Nephron progenitor cell (in vitro differentiated cells): ENCODE measurements at places on chromosomes 2 and 18.

DNA sequence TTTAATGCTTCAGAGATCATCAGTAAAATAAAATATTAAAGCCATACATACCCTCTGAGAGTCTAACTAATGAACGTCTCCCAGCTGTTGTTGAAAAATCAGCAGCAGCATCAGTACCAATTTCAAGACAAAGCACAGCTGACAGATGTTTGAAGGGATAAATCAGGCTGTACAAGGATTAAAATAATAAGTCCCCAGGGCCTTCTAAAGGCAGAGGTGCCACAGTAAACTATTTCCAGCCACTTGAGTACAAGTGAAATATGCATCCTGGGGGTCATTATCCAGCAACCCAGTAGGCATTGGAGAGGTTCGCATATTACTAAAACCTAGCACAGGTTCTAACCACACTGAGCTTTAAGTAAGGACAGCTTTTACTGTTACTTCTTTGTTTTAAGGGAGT is 76.9 kb downstream of the NXPH2 start:
- DNase-seq = no peak

- no peak for DNase-seq
These were observed 99.8 kb upstream of the ZNF397 start for GRCh38 chr18:35141077-35141476.

DNA sequence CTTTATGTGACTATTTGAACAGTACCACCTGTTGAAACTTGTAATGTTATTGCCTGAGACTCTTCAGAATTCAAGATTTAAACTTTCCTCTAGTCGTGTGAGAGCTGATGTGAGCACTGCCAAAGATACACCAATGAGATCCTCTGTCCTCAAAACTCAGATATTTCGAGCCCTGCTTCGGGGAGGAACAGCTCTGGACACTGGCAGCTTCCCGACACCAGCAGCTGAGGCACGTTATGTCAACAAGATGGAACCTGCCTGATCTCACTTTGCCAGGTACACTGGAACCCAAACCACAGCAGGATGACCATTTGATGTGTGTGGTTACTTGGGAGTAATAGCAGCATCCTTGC is 319.9 kb upstream of the RBMS1 start:
- DNase-seq = no peak

DNA sequence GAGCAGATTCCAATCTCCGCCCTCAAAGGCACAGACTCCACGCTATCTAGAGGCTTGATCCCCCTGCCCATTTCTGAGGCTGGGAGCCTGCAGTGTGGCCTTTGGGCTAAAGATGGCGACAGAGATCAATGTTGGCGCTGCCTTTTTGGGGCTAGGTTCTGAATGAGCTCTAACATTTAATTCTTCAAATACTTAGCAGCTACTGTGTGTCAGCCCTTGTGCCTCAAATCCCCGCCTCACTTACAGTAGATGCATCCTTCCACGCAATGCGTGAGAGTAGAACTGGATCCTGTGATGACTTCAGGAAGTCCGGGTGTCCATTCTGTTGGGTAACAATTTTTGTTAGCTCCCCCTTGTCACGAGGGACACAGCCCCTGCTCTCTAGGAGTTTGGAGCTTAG is 12.4 kb downstream of the IL1F10 start:
- peak; percentile 70 for DNase-seq

DNA sequence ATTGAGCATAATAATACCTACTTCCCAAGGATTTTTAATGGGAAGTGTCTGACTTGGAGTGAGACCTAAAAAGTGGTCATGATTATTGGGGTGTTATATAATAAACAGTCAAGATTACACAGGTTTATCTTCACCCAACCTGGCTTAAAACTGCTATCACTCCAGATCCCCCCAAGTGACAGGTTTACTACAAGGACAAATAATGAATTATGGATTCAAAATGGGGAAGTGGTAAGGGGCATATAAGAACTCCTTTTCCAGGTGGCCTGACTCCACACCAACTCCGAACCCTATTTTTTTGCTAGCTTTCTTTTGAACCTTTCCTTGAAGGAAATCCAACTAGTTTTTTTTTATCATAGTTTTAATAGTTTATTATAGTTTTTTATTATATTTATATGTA is 663.0 kb upstream of the FANCL start:
- DNase-seq = no peak

GRCh38 chr2:24730481-24730880 is 62.7 kb downstream of the PTRHD1 start:
- DNase-seq = no peak

- no peak for DNase-seq
These were observed 153.7 kb downstream of the CAMKMT start for GRCh38 chr2:44515416-44515815.

DNA sequence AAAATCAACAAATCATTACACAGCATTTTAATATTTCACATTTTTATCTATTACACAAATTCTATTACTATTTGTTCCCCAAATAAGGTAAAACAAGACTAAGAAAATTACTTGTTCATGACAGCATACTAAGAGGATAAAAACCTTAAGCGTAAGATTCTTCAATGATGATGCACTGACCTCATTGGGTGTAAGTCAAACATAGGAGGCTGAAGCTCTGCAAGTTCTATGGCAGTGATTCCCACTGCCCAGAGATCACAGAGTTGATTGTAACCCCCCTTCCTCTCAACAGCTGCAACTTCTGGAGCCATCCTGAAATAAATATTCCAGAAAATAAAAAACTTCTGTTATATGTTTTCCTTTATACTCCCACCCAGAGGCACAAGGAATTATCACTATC is 82.2 kb upstream of the CDKL4 start:
- DNase-seq = no peak

DNA sequence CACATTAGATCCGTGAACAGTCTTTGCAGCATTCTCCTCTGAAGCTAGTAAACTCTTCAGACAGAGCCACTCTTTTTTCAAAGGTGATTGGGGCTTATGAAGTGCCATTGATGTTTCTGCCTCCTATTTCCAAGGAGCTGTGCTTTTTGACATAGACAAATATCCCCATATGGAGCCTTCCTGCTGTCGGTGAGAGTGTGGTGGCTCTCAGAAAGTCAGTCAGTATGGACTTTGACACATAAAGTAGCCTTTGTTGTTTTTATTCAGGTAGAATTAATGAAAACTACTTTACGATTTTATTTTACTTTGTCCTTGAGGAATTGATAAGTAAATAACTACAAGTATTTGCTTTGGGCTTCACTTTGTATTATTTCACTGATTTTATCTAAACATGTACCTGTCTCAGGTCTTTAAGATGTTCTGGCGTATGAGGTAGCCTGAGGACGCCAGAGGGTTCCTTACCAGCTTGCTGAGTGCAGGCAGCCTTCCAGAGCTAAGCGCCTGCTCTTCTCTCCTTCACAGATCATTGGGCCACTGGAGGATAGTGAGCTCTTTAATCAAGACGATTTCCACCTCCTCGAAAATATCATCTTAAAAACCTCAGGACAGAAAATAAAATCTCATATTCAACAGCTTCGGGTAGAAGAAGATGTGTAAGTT is 69.7 kb downstream of the UGGT1 start:
- DNase-seq = no peak

- no peak for DNase-seq
These were observed 531.5 kb downstream of the STK39 start for GRCh38 chr2:167715932-167716331.

- DNase-seq = no peak
These were observed 17.3 kb upstream of the PSD4 start for GRCh38 chr2:113156278-113157117.

- no peak for DNase-seq
These were observed 81.6 kb downstream of the FBXO15 start for GRCh38 chr18:74066018-74066417.

GRCh38 chr18:9436206-9436929 is 38.9 kb upstream of the RALBP1 start:
- DNase-seq = no peak

- DNase-seq = no peak
These were observed 32.1 kb upstream of the DYNAP start for GRCh38 chr18:54558609-54559585.

GRCh38 chr2:23683001-23683400 is 243.9 kb downstream of the ATAD2B start:
- no peak for DNase-seq

DNA sequence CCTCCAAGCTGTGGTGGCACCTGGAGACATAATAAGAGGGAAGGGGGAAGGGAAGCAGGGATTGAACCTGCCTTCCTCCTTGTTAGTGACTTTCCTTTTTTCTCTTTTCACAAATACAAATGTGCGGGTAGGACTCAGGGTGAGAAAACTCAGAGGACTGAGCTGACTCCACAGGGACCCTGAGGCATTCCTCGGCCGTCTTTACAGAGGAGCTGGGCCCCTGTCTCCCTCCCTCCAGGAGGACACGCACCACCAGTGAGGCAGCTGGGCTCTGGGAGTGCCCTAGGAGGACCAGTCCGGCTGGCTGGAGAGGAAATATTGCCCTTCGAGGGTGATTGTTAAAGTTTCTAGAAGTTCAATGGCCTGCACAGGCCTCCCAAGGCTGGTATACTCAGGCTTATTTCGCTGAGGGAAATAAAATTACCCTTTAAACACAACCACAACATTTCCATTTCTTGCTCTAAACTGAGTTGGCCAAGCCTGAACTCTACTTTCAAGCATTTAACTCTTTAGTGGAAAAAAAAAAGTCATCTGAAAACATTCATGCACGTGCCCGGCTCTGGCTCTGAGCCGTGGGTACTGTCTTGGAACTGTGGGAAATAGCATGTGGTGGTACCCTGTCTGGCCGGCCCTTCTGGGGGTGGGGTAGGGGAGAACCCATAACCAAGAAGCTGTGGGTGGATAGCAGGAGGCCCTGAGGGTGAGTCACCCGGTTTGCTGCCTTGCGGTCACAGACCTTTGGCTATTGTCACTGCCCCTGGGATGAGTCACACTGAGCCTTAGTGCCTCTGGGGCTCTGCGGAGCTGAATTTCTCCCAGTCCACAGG is 116.0 kb downstream of the COPS8 start:
- no peak for DNase-seq

DNA sequence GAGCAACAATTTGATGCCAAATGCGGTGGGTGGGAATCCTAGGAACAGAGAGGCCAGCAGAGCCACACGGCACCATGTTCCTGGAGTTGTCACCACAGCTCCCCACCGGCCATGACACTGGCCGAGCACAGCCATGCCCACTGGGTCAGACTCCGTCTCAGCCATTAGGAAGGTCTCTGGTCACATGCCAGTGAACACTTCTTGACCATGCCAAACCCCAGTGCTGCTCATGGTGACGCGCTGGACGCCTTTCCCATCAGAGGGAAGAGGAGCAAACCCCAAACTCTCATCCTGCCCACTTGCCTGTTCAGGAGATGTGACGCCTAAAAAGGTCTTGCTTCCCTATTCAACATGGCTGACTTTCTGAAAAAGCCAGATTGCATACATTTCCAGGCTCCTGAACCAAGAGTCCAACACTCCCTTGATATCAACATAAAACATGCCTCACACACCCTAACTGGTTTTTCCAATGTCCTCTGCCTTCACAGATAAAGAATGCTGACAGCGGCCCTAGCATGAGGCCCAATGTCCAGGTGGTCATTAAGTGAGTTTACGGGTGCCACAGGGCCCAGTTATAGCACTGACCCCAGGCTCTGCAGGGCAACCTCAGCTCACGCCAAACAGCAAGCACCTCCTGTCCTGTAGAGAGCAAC is 31.9 kb downstream of the TFCP2L1 start:
- no peak for DNase-seq
